ENCODE measurements at places on chromosomes 4 and X. TPM values are rescaled to one million over a fixed set of nuclear protein-coding genes. Genes with fewer than 3 reads are reported as not detected.

The EPGN gene
- polyA plus RNA-seq: not detected

The CT45A2 gene
- polyA plus RNA-seq: not detected

The RBM46 gene
- 0.14 TPM for polyA plus RNA-seq

The FAM241A gene
- polyA plus RNA-seq: 4.0 TPM

The NAP1L5 gene
- 7.1 TPM for polyA plus RNA-seq

The IL2 gene
- not detected for polyA plus RNA-seq

The SLC6A14 gene
- not detected for polyA plus RNA-seq

The RTL5 gene
- polyA plus RNA-seq: 11.4 TPM

DNA sequence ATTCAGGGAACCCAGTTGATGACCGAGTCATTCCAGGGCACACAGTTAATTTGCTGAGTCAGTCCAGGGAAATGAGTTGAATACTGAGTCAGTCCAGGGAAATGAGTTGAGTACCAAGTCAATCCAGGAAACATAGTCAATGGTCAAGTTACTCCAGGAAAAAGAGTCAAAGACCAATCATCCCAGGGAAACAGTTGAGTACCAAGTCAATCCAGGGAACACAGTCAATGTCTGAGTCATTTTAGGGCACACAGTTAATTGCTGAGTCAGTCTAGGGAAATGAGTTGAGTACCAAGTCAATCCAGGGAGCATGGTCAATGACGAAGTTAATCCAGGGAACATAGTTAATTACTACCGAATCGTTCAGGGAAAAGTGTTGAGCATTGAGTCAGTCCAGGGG, 754.4 kb downstream of the NLGN4X start:
- DNase-seq: no peak

DNA sequence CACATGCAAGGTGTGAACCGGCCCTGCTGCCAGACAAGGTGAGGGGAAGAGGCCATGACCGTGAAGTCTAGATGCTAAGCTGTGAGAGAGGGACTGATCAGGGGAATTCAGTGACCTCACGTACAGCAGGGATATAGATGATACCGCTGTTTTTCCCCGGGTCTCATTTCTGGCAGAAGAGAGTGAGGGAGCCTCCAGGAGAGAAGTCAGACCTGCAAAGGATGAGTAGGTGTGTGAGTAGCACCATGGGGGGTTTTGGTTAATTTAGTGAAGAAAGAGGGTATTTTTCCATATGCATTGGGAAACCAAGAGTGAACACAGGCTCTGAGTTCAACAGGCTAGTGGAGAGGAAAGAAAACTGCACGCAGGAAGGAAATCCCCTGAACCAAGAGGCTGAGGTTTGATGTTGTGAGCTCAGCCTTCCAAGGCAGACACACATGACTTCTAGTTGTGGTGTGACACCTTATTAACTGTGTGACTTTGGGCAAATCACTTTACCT, 127.6 kb upstream of the GATB start:
- no peak for DNase-seq

DNA sequence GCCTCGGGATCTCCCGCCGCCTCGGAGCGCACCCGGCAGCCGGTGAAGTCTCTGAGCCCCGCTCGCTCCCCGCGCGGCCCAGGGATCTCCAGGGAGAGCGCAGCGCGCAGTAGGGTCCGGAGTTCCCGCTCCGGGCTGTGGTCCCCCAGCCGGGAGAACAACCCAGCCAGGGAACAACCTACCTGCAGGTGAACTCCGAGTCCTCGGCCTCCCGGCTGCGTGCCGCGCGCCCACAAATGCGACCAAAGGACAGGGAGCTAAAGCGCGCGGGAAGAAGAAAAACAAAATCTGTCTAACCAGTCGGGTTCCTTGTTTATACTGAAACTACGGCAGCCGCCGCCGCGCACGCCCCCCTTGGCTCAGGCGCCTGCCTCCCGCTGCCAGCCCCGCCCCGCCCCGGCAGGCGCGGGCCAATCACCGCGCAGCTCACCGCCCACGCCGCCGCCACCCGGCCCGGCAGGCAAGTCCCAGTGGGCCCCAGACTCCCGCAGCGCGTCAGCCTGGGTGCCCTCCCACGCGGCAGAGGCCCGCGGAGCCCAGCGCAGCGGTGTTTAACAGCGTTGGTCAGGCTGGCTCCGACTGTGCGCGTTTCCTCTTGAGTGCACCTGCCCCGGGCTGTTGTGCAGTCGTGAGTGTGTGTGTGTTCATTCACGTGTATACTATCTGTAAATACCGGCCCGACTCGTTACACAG, at the start of gene RASGEF1B:
Gene RASGEF1B, minus strand, starts transcription at position 320 of the 693 bp plus-strand sequence. CDS start 12,399 bp downstream, outside the sequence.
- DNase-seq: peak; percentile 73

GRCh38 chrX:67546496-67547423, 2.9 kb downstream of the AR start:
- DNase-seq: no peak

GRCh38 chr4:99324979-99325378, 3.8 kb upstream of the ADH1B start:
- DNase-seq: peak; percentile 94

GRCh38 chrX:123277821-123278220, 93.7 kb downstream of the GRIA3 start:
- no peak for DNase-seq

- peak; percentile 10 for DNase-seq
These were observed 73.3 kb downstream of the RBM46 start for GRCh38 chr4:154854362-154854761.

- no peak for DNase-seq
These were observed 10.6 kb downstream of the HMX1 start for GRCh38 chr4:8860892-8861575.

DNA sequence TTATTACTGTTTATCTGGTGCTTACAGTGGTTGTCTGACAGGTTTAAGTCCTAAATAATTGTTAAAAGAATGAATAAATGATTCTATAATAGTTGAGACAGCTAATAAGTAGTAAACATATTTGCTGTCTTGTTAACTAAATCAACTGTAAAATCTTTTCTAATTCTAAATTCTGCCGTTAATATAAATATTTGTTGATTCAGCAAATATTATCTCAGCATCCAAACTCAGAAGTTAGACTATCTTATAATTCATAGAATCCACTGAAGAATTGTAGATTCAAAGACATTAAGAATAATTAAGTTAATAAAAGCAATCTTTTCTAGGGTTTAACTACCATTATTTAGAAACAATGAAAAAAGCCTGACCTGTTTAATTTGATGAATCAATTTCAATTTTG, 256.3 kb downstream of the BMPR1B start:
- no peak for DNase-seq

GRCh38 chrX:153599192-153600031, 473 bp upstream of the CCNQ start:
- peak; percentile 82 for DNase-seq

- no peak for DNase-seq
These were observed 81.3 kb downstream of the ACOX3 start for GRCh38 chr4:8359193-8359592.

- DNase-seq: no peak
These were observed 76.9 kb upstream of the EXOC1L start for GRCh38 chr4:55742655-55743202.

- no peak for DNase-seq
These were observed 480.5 kb upstream of the FSTL5 start for GRCh38 chr4:162644346-162644745.

DNA sequence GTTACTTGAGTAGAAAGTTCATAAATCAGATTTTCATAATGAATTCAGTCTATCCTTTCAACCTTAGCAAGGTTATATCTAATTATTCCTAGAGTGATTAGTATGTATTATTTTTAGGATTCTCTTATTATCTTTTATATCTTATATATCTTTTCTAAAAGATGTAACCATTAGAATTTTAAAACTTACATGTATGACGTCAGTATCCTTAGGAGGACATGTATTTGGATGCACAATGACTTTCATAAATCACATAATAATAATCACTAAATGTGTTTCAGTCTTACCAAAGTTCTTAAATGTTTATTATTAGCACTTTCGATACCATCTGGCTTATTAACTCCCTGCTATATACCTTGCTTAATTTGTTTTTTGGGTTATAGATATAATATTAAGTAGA, 1400.5 kb upstream of the IGFBP7 start:
- no peak for DNase-seq

- no peak for DNase-seq
These were observed 50.6 kb downstream of the PCDH7 start for GRCh38 chr4:30770812-30771211.

DNA sequence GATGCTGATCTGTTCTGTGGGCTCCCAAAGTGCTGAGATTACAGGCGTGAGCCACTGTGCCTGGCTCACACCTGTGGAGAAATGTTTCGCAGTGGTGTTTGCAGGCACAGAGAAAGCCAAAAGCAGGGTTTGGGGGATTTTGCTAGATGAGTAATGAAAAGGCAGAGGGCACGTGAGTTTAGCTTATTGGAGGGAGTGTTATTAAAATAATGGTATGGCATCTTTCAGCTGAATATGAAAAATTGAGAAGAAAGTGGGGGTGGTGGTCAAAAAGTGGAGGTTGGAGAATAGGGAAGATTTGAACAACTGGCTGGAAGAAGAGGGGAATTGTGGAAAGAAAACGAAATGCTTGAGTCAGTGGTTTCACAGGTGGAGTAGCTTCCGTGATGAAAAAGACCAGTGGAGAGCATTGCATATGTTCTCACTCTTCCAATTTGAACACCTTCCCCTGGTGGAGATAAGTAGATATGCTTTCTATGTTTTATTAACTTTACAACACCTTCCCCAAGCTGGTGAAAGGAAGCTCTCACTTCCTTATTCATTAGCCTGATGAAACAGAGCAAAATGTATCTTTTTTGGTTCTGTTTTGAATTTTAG, 1.1 kb upstream of the CHST7 start:
- DNase-seq: no peak

DNA sequence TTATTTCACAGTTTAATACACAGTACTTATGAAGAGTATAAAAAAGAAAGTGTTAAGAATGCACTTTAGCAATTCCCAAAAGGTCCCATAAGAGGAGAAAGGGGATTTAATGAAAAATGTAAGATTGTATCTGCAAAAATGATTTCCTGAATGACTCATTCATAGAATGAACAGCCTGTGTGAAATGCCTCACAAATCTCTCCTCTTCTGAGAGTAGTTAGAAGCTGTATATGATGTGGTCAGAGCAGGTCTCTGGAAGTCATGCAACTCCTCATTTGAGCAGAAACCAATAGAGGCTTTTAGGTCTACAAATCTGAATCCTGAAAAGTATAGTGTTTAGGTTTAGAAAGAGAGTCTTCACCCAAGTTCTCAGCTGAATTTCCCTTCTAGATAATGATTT, 381.3 kb upstream of the INTU start:
- peak; percentile 49 for DNase-seq

- peak; percentile 16 for DNase-seq
These were observed 186.8 kb downstream of the TMA16 start for GRCh38 chr4:163681208-163681821.

DNA sequence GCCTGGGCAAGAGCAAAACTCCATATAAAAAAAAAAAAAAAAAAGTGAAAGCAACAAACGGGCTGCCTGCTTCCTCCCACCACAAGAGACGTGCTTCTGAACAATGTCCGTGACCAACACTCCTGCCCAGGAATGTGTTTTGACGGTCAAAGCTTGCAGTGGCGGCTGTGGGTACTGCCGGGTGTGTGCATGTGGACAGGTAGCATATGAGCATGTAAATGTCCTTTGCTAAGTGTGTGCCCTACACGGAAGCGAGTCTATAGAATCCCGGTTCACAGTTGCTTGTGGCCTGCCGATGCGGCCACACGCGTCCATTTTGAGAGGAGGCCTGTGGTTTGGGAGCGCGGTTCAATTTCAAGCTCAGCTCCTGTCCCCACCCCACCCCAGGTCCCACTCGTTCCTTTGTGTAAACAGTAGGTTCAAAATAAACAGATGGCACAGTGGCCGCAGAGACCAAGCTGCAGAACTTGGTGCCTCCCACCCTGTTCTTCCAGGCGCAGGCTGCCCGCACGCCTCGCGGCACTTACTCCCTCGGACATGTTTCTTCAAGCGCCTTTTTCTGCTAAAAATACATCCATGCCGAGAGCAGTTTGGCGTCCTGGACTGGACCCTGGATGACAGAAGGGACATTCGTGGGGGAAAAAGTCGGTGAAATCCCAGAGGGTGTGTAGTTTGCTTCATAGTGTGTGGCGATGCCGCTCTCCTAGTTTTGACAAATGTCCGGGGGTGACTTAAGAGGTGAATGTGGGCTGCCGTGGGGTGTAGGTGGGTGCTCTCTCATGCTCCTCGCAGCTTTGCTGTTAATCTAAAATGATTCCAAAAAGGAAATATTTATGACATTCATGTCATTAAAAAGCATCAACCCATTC, 11.5 kb upstream of the NKX1-1 start:
- no peak for DNase-seq

- DNase-seq: no peak
These were observed 21.3 kb downstream of the IQCM start for GRCh38 chr4:149794352-149794751.

DNA sequence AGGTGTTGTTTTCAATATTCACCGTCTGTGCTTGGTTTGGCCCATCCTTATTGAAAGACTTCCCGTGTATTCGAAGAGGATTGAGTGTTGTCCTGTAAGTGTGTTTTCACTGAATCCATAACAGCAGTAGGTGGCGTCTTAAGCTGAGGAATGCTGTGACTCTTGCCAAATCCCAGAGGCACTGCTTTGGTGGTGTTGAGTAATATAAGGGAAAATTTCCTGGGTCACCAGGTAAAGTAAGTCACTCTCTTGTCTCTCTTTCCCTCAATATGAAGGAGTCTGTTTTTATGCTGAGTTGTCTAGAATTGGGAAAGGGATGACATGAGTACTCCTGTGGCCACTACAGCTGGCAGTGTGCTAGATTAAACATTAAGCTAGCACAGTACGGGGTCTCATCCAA, 146.7 kb upstream of the ZXDB start:
- DNase-seq: no peak

- DNase-seq: no peak
These were observed 794.2 kb upstream of the LCORL start for GRCh38 chr4:18815779-18816173.

DNA sequence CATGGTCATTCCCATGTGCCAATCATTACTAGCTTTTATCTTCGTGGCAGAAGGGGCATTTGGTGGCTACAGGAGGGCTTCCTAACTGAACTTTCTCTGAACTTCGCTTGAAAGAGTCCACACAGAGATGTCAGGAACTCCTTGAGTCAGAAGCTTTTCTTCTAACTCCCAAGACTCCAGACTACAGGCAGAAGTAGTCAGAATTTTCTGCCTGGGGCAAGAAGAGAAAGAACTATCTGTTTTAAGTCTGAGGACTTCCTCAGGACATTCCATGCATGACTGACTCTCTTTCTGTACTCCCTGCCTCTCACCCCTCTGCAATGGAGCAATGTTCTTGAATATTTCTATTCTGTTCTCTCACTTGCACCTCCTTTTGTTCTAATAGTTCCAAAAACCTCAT, 170.5 kb upstream of the TBC1D9 start:
- DNase-seq: no peak

GRCh38 chrX:21770631-21771321, 12.9 kb upstream of the SMPX start:
- no peak for DNase-seq

GRCh38 chrX:56232221-56233082, at the start of gene KLF8:
TSS of gene KLF8 (plus strand) at chrX:56232356. CDS start at chrX:56233335, 979 bp downstream.
- DNase-seq: no peak
